ENCODE measurements at places on chromosomes 12 and 14.

- peak; percentile 20 for DNase-seq
These were observed 162.8 kb upstream of the TBX3 start for GRCh38 chr12:114846771-114847170.

DNA sequence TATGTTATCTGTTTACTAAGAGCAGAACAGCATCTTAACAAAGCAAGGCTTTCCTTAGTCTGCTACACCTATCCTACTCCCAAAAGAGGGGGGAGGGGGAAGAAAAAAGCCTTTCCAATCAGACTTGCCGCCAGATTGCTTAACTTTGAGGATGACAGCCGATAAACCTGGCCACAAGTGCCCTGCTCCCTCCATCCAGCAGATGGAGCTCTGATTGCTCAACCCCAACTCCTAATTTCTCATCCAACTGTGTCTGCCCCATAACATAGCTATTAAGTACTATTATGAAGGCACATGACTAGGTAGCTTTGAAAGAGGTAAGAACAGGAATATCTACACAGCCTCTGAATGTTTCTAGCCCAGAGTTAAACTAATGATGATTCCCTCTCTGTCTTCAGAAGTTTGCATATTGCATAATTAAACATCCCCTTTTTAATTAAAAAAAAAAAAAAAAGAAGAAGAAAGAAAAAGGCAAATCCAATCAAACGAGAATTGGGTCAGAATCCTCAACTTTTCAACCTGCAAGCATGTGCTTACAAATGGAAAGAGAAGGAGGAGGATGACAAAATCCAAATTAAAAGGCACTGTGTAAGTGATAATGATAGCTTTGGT lies 247.4 kb downstream of the GALC start:
- DNase-seq: peak; percentile 42

DNA sequence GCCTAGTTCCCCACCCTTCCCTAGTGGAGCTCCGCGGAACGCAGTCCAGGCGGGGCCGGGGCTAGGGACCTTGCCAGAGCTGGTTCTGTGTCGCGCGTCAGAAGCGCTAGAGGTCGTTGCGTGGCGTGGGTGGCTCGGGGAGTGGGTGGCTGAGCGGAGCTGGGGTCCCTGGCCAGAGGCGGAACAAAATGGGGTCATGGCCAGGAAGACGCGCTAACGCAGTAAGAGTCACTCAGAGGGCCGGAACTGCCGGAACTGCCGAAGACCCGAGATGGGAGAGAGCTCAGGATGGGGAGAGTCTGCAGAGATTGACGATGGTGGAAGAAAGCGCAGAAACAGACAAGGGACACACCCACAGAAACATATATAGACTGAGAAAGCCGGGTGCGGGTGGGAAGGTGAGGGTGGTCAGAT lies 4.8 kb downstream of the DGKA start:
- no peak for DNase-seq

GRCh38 chr12:49518914-49519573 lies 19.8 kb upstream of the KCNH3 start:
- DNase-seq: peak; percentile 49

- DNase-seq: peak; percentile 1
These were observed 74.3 kb upstream of the ST8SIA1 start for GRCh38 chr12:22408610-22409376.

- peak; percentile 61 for DNase-seq
These were observed 212.6 kb downstream of the SLC16A7 start for GRCh38 chr12:59808317-59808910.

DNA sequence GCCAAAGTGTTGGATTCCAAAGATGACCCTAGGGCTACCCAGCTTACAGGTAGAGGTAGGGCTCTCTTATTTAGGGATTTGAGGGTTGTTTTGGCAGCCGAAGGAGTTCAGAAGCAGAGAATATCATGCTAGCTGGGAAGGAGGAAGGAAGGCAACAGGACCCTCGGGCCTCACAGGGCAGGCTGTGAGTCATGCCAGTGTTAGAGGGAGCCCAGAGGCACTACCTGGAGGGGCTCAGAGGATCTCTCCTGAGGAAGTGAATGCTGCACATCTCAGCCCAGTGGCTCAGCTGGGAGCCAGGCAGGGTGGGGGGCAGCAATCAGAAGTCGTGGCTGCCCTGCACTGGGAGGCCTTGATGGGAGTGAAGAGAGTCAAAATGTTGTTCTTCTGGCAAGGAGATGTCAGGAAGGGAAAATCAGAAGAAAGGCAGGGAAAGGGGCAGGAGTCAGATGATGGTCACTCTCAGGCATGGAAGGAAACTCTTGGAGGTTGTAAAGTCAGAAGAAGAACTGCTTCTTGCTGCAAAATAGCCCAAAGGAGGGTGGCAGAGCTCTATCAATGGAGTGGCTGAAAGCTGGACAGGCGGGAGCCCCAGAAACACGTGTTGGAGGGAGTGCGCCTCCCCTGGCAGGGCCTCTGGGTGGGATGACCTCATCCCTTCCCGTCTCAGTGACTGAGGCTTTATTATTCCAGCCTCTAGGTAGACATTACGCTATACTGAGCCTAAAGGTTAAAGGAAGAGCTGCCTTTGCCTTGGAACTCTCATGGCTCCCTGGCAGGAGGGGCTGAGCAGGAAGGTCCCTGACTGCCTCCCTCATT lies 141.3 kb downstream of the SMOC1 start:
- DNase-seq: no peak

DNA sequence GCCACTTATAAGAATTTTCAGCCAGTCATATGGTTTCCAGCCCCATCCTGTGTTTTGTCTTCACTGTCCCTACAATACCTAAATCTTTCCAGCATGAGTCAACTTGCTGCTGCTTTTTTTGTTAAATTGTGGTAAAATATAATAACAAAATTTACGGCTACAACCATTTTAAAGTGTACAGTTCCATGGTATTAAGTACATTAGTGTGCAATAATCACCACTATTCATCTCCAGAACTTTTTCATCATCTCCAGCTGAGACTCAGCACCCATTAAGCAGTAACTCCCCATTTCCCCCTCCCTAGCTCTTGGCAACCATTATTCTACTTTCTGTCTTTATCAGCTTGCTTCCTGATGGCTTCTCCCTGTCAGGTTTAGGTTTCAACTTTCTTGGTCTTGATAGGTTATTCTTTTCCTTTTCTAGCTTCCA lies 39.1 kb downstream of the FRS2 start:
- peak; percentile 57 for DNase-seq

- no peak for DNase-seq
These were observed 113.3 kb downstream of the SNAPC1 start for GRCh38 chr14:61875483-61875882.

DNA sequence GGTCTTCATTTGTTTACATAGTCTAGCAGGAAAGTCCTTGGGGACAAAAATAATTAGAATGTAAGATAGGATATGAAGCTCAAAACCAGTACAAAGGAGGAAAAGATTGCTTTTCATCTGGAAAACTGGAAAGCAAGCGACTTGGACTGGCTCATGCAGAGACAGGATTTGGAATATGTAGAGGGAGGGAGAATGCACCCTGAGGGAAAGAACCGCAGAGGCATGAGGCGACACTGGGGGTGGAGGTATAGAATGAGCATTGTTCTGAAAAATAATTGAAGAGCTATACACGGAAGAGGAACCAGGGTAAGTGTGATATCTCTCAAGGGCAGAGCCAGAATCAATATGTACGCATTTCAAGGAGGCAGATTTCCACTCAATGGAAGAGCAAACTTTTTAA lies 85.5 kb downstream of the PLEKHG3 start:
- DNase-seq: no peak

DNA sequence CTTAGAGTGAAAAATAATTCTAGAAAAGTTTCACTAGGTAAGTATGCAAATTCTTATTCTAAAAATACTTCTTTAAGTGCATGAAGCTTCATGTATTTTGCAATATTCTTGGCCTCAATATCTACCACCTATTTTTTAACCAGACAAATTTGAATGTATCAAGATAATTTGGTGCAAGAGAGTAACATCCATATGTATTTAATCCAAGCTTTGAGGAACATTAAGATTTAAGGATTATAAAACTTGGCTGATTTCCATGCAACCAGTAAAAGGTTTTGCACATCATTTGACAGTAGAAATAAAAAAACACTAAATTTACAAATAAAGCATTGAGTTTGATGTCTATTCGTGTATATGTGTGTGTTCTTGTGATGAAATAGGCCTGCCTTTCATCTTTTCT lies 7.7 kb downstream of the LUM start:
- no peak for DNase-seq

DNA sequence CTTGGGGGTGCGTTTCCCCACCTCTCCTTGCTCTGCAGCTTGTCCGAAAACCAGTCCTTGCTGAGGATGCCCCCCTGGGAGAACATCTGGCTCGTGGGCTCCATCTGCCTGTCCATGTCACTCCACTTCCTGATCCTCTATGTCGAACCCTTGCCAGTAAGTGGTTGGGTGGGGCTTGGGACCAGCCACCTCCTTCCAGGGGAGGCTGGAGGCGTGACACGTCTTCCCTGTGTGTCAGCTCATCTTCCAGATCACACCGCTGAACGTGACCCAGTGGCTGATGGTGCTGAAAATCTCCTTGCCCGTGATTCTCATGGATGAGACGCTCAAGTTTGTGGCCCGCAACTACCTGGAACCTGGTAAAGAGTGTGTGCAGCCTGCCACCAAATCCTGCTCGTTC lies 57.5 kb downstream of the ANAPC7 start:
- no peak for DNase-seq

- no peak for DNase-seq
These were observed 8.7 kb downstream of the TCTN1 start for GRCh38 chr12:110622582-110622981.

- DNase-seq: no peak
These were observed 122.7 kb upstream of the FAR2 start for GRCh38 chr12:29026419-29026818.

DNA sequence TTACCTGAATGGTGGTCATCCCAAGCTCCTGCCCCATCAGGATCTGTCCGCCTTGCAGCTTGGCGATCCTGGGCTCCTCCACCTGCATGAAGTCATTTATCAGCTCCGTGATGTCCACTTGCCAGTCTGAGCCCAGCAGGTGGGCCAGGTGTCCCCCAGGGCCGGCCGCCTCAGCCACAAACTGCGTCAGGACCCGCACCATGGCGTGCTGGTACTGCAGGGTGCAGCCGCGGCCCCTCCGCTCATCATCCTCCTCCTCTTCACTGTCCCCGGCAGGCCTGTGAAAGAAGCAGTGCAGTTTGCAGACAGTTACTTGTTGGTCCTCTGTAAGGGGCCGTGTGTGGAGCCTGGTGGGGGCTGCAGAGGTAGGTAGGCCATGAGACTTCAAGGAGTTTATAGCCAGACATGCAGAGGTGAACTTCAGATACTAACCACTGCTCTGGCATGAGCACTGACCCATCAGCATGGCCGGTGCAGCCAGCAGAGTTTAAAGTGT lies 228.5 kb downstream of the GLT1D1 start:
- DNase-seq: no peak

GRCh38 chr12:45918818-45919217 lies 71.6 kb downstream of the SCAF11 start:
- DNase-seq: peak; percentile 13

- DNase-seq: no peak
These were observed 383.2 kb upstream of the ATP2B1 start for GRCh38 chr12:90091809-90092208.

DNA sequence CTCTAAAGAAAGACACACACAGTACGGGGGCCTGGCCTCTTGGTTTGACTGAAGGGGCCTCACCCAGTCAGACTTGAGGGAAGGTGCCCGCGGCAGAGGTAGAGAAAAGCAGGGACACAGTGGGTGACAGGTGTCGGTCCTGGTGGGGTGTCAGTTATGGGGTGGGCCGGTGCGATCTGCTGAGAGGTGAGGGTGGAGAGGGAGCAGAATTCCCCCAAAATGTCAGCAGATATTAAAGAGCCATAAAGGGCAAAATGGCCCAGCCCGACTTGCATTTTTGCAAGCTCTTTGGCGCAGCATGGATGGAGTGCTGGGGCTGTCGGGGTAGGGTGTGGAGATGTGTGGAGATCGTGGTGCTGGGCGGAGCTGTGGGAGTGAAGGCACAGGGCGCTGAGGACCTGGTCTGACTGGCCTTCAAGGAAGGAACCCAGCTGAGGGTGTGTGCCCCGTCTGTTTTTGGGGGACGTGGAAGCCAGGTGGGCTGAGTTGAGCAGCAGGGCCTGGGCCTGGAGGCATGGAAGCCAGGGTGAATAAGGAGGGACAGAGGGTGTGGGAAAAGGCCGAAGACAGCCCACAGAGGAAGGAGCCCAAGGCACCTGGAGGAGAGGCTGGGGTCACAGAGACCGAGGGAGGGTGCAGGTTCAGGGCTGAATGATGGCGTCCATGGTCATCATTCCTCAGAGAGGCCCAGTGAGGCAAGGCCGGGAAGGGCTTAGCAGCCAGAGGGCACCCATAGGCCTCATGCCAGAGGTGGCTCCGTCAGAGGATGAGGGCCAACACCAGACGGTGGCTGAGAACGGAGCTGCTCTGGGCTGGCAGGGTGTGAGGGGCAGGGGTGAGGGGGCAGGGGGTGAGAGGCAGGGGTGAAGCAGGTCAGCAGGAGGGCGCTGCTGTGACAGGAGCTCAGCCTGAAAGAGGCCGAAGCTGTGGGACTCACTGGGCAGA lies 48.2 kb upstream of the DYNC1H1 start:
- DNase-seq: no peak

DNA sequence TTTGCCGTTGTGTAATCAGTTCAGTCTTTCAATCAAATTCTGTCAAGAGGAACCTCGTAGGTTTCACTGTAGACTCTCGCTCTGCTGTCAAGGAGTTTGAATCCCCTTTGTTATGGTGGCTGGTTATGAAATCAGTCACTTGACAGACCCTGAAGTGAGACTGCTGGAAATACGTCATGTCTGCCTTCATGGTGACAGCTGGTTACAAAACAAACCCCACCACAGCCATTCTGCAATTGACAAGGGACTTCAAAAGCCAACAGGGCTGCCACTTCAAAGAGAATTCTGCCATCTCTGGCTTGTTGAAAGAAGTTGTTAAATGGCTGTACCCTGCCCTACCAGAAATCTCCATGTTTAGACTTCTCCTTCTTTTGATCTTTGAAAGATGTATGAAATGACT lies 286.9 kb downstream of the ERC1 start:
- DNase-seq: no peak

GRCh38 chr12:44159862-44160261 lies 324.0 kb downstream of the TMEM117 start:
- DNase-seq: no peak

DNA sequence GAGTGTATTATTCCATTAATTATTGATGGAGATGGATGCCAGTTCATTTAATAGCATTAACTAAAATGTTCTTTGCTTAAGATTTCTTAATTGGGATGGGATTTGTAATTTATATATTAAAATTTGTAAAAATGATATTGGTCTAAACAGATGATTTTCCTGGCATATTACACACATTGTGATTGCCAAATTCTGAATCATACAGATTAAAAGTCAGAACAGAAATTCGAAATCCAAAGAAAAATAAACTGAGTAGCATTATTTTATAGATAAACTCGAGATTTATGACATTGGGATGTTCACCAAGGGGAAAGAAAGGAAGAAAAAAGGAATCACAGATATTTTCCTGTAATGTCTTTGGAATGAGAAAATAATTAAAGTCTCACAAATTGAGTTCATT lies 481.1 kb downstream of the CCER1 start:
- DNase-seq: no peak

Measured in cardiac fibroblast (primary cell).